ENCODE measurements at places on chromosomes 16 and 17.

DNA sequence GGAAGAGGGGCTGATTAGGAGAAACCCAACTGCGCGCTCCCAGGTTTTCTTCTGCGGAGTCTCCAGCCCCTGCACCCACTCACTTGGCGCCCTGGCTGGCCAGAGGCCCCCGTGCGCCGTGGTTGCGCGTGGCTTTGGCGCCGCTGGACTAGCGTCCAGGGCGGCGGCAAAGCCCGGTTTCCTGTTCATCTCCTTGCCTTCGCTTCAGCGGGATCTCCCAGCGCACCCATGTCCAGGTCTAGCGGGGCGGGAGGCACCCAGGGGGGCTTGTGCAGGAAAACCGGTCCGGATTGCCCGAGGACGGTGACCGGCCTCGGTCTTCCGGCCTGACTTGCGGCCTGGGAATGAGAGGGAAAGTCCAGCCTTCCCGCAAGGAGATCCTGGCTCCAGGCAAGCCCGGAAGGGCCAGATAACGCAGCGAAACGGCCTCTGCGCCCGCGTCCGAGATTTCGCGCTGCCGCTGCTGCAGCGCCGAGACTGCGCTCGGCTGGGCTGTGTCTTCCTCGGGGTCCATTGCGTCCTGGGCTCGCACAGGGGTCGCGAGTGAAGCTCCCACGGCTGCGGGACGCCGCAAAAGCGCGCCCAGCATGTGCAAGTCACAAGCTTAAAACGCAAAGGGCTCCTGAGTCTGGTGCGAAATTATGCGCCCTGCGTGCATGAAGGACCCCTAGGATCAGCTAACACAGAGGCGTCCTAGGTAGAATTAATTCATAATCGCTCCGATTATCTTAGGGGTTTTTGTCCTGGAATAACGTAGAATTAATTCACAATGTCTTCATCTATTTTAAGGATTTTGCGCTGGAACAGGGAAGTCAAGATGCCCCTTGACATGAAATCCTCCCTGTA, 5.7 kb downstream of the FOXF1 start:
- no peak for DNase-seq

- no peak for DNase-seq
Measured at GRCh38 chr17:82358465-82359350, at the start of gene TEX19. Gene TEX19 (plus strand): TSS chr17:82359247. CDS start chr17:82362151, 2,904 bp downstream.

GRCh38 chr17:38687286-38687685, 12.5 kb upstream of the EPOP start:
- DNase-seq, result no peak

GRCh38 chr17:75542728-75543336, 17.3 kb downstream of the LLGL2 start:
- no peak for DNase-seq

- DNase-seq, result no peak
Measured at GRCh38 chr17:38705523-38705802, 390 bp downstream of the MLLT6 start.

- peak; percentile 51 for DNase-seq
Measured at GRCh38 chr17:46851029-46851741, at the start of gene WNT9B. Gene WNT9B (plus strand): TSS chr17:46851583. CDS start chr17:46851639, 56 bp downstream.

GRCh38 chr16:57235128-57236021, 9.7 kb upstream of the ARL2BP start:
- DNase-seq, result peak; percentile 90

- no peak for DNase-seq
Measured at GRCh38 chr16:74844041-74844980, 69.7 kb upstream of the FA2H start.

GRCh38 chr16:29962344-29962994, 590 bp downstream of the TMEM219 start:
- DNase-seq, result no peak

- no peak for DNase-seq
Measured at GRCh38 chr16:70649300-70649699, 2.9 kb downstream of the IL34 start.

GRCh38 chr16:10514369-10515055, 65.9 kb downstream of the EMP2 start:
- peak; percentile 48 for DNase-seq

DNA sequence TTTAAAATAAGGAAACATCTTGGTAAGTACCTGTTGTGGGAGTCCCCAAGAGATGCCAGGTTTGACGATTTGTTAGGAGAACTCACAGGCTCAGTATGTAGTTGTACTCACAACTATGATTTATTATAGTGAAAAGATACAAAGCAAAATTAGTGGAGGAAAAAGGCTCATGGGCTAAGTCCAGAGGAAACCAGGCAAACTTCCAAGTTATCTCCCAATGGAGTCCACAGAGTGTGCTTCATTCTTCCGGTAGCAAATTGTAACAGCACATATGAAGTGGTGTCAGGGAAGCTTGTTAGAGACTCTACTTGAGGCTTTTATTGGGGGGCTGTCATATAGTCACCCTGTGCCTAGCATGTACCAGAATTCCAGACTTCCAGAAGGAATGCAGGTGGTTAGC, 2.3 kb downstream of the DDX19A start:
- DNase-seq, result no peak

- no peak for DNase-seq
Measured at GRCh38 chr17:3998436-3998835, 34.2 kb upstream of the ATP2A3 start.

GRCh38 chr17:61426482-61427304, 25.5 kb upstream of the TBX4 start:
- DNase-seq, result no peak

DNA sequence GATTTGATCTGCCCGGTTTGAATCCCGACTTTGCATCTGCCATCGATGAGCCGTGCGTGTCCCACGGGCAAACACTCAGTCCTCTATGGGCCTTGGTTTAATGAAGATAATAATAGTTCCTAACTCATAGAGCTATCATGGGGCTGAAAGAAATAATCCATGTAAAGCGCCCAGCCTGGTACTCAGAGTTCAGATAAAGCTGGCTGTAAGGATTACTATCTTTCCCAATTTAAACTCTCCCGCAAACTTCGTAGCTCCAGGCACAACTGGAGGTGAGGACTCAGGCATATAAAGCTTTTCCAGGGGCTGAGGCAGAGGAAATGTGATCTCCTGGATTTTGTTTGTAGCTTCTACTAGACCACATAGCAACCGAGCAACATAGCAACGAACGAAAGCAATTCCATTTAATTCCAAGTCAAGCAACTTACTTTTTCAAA, 16.3 kb downstream of the ALOX15 start:
- peak; percentile 9 for DNase-seq

- DNase-seq, result peak; percentile 28
Measured at GRCh38 chr17:35766903-35767510, 6.3 kb downstream of the C17orf50 start.

DNA sequence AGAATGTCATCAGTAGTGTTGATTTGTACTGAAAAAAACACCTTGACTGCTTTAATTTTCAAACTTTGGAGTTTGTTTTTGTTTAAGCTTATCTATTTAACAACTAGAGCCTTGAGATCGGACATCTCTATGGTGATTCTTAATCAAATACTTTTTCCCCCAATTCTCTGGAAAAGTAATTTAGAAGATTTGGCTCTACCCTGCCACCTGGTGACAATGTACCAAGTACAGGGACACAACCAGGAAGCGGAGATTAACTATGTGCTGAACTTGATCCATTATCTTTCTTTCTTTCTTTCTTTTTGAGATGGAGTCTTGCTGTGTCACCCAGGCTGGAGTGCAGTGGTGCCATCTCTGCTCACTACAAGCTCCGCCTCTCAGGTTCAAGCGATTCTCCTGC, 30.8 kb downstream of the USP43 start:
- DNase-seq, result no peak

- no peak for DNase-seq
Measured at GRCh38 chr16:79054211-79054984, 546.1 kb downstream of the MAF start.

DNA sequence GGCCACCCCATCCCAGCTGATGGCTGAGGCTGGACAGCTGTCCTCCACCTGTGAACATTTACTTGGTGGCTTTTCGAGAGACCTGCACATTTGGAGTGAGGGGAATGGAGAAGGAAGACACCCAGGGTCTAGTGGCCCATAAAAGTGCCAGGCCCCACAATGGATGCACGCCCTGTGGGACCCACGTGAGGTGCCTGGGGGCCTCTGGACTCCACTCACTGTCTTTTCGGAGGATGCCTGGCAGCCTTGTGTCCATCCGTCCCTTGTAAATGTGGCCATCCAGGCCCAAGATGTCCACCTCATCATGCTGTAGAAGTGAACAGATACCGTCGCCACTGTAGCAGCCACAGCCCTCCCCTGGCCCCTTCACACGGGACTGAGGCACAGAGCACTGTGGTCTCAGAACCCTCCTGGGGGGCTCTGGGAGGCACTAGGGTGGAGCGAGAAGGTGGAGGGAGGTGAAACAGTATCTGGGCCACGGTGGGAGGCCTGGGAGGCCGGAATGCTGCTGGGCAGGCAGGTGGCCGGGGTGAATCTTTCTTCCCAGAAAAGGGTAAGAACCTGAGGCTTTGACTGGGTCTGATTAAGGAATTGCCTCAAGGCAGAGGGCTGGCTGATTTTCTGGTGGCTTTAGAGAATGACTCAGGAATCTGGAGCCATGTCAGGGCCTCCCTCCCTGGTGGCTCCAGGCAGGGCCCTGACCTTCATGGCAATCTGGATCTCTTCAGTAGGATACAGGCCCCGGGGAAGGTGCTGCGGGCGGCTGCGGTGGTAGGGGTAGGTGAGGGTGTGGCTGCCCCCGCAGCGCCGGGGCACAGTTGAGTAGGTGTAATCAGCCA, 11.5 kb downstream of the UBALD2 start:
- no peak for DNase-seq

- DNase-seq, result peak; percentile 75
Measured at GRCh38 chr17:40553694-40554534, 11.4 kb downstream of the CCR7 start.

- DNase-seq, result no peak
Measured at GRCh38 chr16:49781401-49781800, 74.5 kb downstream of the ZNF423 start.

- DNase-seq, result no peak
Measured at GRCh38 chr17:27216836-27217235, 77.1 kb upstream of the WSB1 start.

DNA sequence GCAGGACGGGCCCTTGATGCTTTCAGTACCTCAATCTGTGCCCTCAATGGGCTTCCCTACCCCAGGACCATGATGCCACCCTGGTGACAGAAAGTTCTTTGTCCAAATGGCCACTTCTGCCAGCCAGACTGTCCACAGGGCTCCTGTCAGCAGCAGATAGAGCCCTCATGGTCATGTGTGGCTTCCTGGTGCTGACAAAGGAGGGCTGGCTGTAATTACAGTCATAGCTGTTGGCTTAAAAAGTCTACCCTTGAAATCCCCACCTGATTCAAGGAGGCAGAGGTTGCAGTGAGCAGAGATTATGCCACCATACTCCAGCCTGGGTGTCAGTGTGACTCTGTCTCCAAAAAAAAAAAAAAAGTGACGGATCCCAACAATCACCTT, 3.3 kb downstream of the TRPV2 start:
- no peak for DNase-seq

GRCh38 chr16:17578981-17579874, 108.5 kb upstream of the XYLT1 start:
- peak; percentile 14 for DNase-seq

- no peak for DNase-seq
Measured at GRCh38 chr16:66503030-66503429, 46.9 kb downstream of the TK2 start.

DNA sequence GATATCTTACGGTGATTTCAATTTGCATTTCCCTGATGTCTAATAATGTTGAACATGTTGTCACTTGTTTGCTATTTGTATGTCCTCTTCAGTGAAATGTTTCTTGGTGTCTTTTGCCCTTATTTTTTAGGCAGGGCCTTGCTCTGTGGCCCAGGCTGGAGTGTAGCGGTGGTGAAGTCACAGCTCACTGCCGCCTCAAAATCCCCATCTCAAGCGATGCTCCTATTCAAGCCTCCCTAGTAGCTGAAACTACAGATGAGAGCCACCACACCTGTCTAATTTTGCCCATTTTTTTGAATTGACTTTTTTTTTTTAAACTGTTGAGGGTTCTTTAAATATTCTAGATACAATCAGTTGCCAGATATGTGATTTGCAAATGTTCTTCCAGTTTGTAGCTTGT, 8.3 kb downstream of the UBE2G1 start:
- no peak for DNase-seq

- no peak for DNase-seq
Measured at GRCh38 chr17:27551701-27552248, 79.2 kb upstream of the LGALS9 start.

GRCh38 chr17:8153525-8153956, 1.3 kb upstream of the PER1 start:
- no peak for DNase-seq

- no peak for DNase-seq
Measured at GRCh38 chr16:26717826-26718225, 348.9 kb upstream of the C16orf82 start.

- no peak for DNase-seq
Measured at GRCh38 chr17:60678118-60678444, 430 bp downstream of the BCAS3 start.

- DNase-seq, result no peak
Measured at GRCh38 chr16:10558746-10559641, 21.4 kb downstream of the EMP2 start.

- DNase-seq, result no peak
Measured at GRCh38 chr16:50688083-50688482, 5.3 kb upstream of the NOD2 start.

DNA sequence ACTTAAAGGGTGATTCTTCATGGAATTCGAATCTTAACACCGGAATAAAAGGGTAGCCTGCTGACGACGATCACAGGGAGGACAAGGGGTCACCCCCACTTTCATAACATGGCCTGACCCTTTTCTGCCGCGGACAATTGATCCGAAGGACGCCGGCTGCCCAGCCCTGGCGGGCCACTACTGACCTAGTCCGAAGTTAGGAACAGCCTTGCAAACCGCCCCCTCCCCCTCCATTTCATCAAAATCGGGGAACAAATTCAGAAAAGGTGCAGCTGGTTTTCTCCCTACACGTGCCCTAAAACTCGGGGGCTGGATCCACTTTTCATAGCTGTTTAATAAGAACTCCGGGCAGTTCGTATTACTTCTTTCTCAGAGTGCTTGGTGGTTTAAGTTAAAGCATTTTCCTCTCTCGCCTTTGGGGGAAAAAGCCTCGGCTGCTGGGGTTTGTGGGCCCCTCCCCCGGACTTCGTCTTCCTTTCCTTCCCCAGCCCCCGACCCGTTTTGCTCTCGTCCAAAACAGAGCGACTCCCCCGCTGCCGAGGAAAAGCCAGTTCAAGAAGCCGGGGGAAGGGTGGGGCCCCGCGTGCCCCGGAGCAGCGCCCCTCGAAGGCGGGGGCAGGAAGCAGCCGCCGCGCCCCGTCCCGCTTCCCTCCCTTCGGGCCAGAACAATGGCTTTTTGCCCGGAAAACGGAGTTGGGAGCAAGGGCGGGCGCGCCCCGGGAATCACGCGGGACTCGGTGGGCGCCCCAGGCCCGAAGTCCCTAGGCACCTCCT, 641 bp upstream of the CBX2 start:
- DNase-seq, result peak; percentile 36

Data from DMS79 treated with DMSO at 0.1 percent for 48 hours (cell line).